MG63 (cell line): ENCODE measurements at places on chromosomes 6 and 20. TPM values are rescaled to one million over a fixed set of nuclear protein-coding genes. Genes with fewer than 3 reads are reported as not detected.

DNA sequence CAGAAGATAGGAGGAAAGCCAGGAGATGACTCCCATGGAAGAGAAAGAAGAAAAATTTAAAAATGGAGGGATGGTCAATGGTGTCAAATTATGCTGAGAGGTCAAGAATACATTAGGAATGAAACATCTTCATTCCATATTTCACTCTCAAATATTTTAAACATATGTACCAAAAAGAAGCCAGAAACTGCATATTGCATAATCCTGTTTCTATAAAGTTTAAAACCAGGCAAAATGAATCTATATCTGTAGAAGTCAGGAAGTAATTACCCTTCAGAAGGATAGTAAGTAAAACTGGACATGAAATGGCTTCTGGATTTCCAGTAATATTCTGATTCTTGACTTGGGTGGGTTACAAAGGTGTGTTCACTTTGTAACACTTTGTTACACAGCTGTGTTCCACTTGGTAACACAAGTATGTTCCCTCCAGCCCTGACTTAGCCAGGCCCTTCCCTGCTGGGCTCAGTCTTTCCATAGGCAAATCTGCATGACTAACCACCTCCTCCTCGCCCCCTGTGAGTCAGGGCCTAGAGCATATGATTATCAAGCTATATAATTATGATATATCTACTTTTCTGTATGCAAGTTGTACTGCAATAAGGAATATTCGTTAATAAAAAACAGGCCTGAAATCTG lies 20.2 kb upstream of the C6orf141 start:
- DNase-seq: peak; percentile 61

- peak; percentile 2 for DNase-seq
Measured at GRCh38 chr6:56475736-56476457, 166.8 kb downstream of the DST start.

KCNK15 gene
- not detected in 2 replicates for total RNA-seq

CST1 gene
- total RNA-seq: not detected in 2 replicates

DNA sequence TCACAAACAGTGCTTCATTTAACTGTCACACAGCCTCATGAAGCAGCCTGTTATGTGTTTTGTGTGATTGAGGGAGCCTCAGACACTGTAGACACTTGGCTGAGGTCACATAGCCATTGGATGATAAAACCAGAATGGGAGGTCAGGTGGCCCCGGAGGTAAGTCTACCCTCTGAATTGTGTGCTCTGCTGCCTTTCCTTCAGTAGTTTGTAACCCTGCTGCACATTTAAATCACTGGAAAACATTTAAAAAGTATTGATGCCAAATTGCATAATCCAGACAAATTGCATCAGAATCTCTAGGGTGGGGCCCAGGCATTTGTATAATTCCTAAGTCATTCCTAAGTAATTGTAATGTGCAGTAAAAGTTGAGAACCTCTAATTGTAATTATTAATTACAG lies 85.2 kb upstream of the ECI2 start:
- DNase-seq: no peak

RAET1L gene
- total RNA-seq: 1.4 TPM in 1 of 2 replicates, not detected in the other

CALHM4 gene
- not detected in 2 replicates for total RNA-seq

GRCh38 chr20:21707267-21707666 lies 1.8 kb downstream of the PAX1 start:
- no peak for DNase-seq

GRCh38 chr6:27758491-27758890 lies 153.7 kb downstream of the OR2B2 start:
- DNase-seq: no peak

CD93 gene
- total RNA-seq: not detected in 2 replicates

PRDM13 gene
- total RNA-seq: 0.07 TPM in 1 of 2 replicates, not detected in the other

GRCh38 chr20:58046311-58046710 lies 182.1 kb downstream of the ANKRD60 start:
- no peak for DNase-seq

BNIP5 gene
- not detected in 2 replicates for total RNA-seq

KCNS1 gene
- total RNA-seq: 0.05 and 0.30 TPM in 2 replicates

- DNase-seq: no peak
Measured at GRCh38 chr6:84172080-84172479, 55.4 kb downstream of the CEP162 start.

GGT7 gene
- 0.12 and 3.4 TPM in 2 replicates for total RNA-seq

GRCh38 chr6:33845031-33845745 lies 41.4 kb upstream of the MLN start:
- no peak for DNase-seq
